ENCODE measurements at places on chromosomes 2 and 18.

GRCh38 chr18:68121308-68121707 is 593.6 kb downstream of the TMX3 start:
- no peak for DNase-seq

DNA sequence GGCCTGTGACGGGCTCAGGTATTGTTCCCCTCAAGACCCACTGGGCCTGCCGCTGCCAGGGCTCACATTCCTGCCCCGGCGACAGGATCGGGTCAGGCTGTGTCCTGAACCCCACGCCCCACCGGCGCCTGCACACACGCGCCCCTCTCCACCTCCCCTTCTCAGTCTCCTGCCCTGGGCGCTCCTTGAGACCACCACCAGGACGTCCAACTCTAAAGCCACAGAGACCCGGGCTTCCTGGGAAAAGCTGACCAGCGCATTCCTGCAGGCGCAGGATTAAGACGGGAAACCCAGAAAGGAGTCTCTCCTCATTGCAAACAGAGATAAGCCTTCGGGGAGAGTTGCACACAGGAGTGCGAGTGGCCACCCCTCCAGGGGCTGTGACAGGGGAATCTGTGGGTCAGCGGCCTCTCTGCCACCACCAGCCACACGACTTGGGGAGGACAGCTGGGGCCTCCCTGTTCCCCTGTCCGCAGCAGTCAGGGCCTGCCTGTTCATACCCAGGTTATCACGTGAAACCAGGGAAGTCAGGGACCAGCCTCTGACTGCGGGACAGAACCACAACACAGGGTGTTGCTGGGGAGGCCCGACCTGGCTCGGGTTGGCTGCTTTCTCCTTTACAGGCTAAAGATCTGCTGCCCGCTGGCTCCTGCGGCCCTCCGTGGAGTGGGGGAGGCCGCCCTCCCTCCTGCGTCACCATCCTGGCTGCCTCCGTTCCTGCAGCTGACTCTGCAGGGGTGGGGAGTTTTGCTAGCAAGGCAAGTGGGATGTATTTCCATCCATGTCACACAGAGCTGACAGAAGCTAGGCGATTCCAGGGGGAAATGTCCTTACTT is 88.8 kb downstream of the ZCCHC2 start:
- no peak for DNase-seq

DNA sequence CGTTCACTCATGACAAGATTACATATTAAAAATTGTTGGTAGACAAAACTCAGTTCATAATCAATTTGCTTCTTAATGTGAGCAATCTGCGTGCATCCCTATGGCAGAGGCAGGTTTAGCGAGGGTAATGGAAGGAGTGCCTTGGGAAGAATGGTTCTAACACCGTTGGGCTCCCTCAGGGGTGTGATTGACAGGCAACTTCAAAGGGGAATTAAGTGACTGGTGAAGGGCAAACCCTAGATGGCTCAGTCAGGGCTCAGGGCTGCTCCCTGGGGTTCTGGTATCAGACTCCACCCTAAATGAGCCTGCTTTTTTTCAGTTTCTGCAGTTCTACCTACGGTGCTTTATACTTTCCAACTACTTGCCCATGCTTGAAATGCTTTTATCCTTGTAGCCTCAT is 419.5 kb upstream of the CELF4 start:
- no peak for DNase-seq

- DNase-seq = no peak
Measured at GRCh38 chr2:220684099-220684498, 888.0 kb downstream of the EPHA4 start.

GRCh38 chr2:28269019-28269784 is 123.5 kb upstream of the FOSL2 start:
- peak; percentile 95 for DNase-seq

GRCh38 chr2:180707175-180707883 is 273.1 kb upstream of the UBE2E3 start:
- DNase-seq = no peak

GRCh38 chr2:210180477-210180876 is 9.3 kb upstream of the KANSL1L start:
- no peak for DNase-seq

- no peak for DNase-seq
Measured at GRCh38 chr2:240252191-240252871, 111.9 kb upstream of the OTOS start.

DNA sequence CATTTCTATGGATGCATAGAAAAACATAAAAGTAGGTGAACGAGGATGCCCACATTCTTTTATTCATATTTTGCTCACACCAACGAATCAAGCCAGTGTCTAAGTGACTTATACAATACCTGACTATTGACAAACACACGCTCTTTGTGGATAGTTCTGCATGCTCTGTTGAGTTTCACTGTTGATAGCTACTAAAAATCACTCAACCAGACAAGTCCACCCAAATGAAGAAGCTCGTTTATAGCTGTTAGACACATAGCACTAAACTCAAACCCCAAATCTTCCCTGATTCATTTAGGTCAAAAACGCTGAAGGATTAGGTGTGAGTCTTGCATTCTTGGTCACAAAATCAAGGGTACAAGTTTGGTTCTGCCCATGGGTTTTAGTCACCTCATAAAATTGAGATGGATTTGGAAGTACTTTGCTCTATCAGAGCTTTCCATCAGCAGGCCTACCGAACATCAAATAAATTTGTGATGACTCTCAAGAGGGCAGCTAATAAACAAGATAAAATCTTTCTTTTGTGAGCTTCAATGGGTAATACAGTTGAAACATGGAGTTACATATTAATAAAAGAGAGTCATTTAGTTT is 92.7 kb upstream of the ETAA1 start:
- no peak for DNase-seq

DNA sequence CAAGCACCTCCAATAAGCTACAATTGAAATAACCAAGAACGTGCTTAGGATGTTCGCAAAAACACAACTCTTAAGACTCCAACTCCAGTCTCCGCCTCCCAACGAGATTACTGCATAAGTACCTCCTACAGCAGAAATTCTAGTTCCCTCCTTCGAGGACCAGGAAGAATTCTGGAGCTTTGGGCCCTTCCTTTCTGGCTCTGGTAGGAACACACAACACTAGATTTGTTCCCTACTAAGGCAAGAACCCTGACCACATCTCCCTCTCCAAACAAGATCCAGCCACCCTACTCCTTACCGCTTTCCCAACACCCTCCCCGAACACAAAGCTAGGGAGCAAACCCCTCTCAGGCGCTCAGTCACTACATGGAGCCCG is 721 bp downstream of the ADAM17 start:
- DNase-seq = peak; percentile 52

DNA sequence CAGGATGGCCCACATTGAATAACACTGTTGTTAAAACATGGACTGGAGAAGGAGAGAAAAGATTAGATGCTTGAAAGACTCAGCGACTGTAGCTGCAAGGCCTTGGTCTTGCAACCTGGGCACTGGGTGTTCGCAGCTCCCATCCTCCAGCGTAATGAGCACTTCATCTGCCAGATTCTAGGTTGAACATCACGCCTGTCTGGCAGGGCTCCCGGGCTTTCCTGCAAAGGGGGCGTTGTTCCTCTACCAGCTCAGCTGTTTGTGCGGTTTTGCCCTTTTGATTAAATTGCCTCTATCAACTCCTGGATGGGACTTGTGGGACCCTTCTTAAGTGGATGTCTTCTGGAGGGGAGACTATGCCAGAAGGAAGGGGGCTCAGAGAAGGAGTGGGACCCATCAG is 215.4 kb downstream of the KLHL29 start:
- DNase-seq = no peak

GRCh38 chr2:148866091-148866490 is 8.9 kb upstream of the KIF5C start:
- DNase-seq = no peak

- no peak for DNase-seq
Measured at GRCh38 chr2:11748861-11749645, 2.6 kb downstream of the LPIN1 start.

GRCh38 chr2:64718250-64718885 is 64.7 kb upstream of the SERTAD2 start:
- DNase-seq = no peak

DNA sequence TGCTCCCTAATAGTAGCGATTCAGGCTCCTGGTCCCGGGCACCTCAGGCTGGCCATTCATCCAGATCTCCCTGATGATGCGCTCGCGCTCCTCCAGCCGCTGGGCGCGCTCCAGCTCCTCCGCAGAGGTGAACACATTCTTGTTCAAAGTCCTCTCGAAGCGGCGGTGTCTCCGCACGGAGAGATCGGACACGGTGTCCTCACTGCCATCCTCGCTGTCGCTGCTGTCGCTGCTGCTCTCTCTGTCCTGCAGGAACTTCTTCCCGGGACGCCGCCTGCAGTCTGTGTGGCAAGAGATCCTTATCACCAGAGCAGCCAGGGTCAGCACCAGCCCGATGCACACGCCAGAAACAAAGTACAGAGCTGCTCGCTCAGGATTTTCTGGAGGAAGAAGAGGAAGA is 67.5 kb downstream of the EVA1A start:
- DNase-seq = no peak

- DNase-seq = no peak
Measured at GRCh38 chr2:206940546-206940945, 1.2 kb downstream of the CPO start.

GRCh38 chr2:189267925-189268579 is 88.5 kb upstream of the COL5A2 start:
- no peak for DNase-seq

DNA sequence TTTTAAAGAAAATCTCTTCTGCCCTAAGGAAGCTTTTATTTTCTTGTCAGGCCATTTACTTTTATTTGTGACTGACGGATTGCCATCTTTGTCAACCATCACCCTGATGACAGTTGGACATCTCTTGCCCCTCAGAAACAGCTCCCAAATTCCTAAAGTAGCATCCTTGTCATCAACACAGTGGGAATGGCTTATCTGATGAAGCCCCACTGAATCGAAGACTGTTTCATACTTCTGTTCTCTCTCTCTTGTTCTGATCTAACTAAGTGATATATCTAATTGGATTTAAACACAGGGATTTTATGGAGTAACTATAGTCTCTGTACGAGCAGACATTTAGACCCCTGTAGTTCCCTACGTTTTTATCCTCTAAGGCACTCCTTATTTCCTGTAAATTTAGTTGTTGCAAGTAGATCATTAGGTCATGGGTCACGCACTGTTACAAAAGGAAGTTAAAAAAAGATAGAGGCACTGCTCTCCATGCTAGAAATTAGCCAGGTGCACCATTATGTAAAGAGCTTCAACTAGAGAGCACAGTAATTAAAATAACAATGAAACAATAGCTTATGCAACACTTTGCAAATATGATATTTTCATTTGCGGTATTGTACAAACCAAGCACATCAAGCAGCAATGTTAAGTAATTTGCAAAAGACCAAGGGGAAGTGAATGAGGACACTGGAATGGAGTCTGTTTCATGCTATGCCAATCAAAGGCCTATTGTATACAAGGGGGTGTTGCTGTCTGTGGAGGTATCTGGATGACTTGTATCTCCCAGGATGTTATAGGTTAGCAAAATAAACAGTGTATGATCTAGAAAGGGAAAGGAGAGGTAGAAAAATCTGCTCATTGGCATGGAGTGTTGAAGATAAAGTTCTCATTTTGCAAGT is 284.7 kb downstream of the LRRTM1 start:
- no peak for DNase-seq

DNA sequence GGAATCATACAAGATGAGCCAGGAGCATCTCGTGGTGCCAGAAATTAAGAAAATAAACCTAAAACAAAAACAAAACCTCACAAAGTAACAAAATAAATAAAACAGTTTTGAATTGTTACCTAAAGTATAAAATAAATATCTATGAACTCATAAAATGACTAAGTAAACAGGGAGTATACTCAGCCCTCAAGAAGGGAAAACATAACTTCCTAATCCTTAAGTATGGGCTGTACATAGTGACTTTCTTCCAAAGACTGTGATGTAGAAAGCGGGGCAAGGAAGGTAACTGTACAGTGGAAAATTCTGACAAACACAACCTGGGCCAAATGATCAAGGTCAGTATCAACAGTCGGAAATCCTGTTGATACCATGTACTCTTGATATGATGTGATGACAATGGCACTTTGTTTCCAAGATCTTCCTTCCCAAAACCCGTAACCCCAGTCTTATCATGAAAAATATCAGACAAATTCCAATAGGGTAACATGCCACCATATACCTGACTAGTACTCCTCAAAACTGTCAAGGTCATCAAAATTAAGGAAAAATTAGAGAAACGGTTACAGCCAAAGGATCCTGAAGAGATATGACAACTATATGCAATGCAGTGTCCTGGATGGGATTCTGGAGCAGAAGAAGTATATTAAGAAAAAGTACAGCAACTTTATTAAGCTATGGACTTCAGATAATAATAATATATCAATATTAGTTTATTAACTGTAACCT is 76.0 kb upstream of the XIRP2 start:
- no peak for DNase-seq

DNA sequence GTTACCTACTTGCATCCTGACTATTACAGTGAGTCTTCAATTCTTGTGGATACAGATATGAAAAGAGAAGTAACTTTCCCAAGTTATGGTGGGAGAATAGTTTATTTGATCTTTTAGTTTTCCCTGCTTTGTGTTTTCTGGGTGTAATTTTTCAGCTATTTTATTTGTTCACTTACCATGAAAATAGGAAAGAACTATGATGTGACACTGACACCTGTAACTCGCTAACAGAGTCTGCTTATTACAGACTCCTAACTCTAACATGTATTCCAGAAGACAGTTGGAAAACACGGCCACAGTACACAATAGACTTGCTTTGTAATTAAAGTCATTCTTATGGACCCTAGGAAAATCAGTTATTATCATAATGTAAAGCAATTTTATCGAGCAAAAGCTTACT is 323.2 kb downstream of the LRRTM1 start:
- no peak for DNase-seq

DNA sequence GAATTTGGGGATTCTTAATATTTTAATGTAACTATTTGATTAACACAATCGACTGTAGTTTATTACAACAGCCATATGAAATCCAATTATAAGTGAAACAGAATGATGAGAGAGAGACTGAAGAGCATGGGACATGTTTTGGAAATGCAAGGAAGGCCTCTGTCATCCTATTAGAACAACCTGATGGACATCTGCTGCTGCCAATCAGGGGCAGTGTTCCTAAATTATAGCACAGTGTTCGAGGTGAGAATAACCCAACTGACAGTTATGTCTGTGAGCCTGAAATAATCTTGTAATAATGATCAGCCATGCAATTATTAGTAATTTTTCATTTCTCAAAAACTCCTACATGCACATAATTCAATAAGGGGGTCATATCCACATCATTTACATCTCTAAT is 73.6 kb downstream of the CCDC141 start:
- DNase-seq = no peak

- no peak for DNase-seq
Measured at GRCh38 chr18:67385455-67385854, 131.1 kb downstream of the DSEL start.

GRCh38 chr2:6181926-6182325 is 489.7 kb downstream of the SOX11 start:
- DNase-seq = no peak

GRCh38 chr18:76643996-76644395 is 149.0 kb upstream of the ZNF516 start:
- DNase-seq = no peak

GRCh38 chr2:161424891-161425727 is 9.0 kb downstream of the TBR1 start:
- DNase-seq = no peak

- no peak for DNase-seq
Measured at GRCh38 chr2:240687045-240687740, 4.5 kb upstream of the AQP12A start.

- no peak for DNase-seq
Measured at GRCh38 chr18:20971886-20972267, 139.7 kb downstream of the ROCK1 start.

Data from Caco-2 (cell line).